ENCODE measurements at places on chromosomes 12 and 14.

DNA sequence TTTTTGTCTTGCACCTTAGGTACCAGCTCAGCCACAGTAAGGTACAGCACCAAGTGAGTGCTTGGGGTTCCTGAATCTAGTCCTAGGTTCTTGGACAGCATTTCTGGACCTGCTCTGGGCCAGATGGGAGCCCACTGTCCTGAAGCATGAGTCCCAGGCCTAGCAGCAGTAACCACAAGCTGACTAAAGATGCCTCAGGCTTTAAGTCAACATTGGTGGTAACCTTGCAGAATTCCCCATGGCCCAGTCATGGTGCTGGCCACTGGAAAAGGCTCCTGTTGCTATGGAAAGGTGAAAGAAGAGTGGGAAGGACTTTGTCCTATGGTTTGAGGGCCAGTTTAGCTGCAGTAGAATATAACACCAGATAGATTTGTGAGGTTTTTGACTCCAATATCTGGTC lies 86.9 kb upstream of the CLEC14A start:
- H3K4me1 ChIP-seq, result no peaks in the 10 kb centered on the region
- H3K27ac ChIP-seq, result no peak overlapping the region
- no peaks in the 10 kb centered on the region for H3K27me3 ChIP-seq
- H3K4me3 ChIP-seq, result no peak overlapping the region
- DNase-seq, result no peak

DNA sequence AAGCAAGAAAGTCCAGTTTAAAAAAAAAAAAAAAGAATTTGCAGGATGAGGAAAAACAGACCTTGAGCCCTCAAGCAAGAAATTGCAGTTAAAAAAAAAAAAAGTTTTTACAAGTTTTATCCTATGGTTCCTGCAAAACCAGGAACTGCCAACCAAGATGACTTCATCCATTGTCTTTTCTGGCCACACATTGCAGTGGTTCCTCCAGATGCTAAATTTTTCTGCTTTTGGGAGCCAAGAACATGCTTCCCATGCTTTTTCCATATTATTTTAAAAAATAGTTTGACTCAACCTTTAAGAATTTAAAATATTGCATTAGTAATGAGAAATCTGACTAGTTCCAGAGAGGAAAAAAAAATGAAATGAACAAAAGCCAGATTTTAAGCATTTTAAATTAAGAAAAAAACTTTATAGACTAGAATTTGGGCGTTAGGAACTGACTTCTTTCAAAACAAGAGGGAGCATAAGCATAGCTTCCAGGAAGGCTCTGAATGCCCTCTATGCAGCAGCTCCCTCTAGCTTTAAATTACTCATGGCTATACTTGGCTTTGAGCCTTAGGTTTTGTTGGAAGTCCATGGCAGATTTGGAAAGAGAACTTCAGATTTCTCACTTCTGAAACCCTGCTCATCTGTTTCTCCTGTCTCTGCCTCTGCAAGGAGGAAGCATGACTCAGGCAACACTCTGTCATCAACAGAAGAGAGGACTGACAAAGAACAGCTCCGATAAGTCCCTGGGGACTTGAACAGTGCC lies 124.5 kb downstream of the GPR65 start:
- H3K4me1 ChIP-seq, result no peaks in the 10 kb centered on the region
- no peak overlapping the region for H3K4me3 ChIP-seq
- DNase-seq, result no peak
- no peak overlapping the region for H3K27ac ChIP-seq

DNA sequence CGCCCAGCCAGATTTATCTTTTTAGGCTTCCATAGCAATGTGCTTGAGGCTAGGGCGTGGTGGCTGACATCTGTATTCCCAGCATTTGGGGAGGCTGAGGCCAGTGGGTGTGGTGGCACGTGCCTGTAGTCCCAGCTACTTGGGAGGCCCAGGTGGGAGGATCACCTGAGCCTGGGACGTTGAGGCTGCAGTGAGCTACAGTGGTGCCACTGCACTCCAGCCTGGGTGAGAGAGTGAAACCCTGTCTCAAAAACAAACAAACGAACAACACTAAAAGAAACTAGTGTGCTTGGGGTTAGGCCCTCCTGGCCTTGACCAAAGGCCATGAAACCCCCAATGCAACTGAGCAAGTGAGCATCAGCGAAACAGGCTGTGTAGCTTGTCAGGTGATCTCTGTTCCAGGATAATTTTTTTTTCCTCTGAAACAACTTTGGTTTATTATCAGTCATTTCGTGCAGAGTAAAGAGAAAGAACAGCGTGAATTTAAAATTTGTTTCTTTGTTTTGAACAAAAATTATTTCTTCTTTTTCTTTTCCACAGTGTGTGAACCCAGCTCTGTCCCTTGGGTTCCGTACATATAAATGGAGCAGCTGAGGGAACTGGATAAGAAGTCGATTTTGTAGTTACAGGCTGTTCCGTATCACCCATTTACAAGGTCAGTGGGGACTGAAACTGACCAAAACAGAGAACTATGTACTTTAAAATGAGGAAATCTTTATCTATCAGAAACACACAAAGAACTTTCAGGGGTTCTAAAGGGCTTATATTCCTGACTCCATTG lies 8.8 kb upstream of the TUBA1C start:
- no peaks in the 10 kb centered on the region for H3K27me3 ChIP-seq
- no peaks in the 10 kb centered on the region for H3K36me3 ChIP-seq
- H3K4me3 ChIP-seq, result no peak overlapping the region
- no peak for DNase-seq

DNA sequence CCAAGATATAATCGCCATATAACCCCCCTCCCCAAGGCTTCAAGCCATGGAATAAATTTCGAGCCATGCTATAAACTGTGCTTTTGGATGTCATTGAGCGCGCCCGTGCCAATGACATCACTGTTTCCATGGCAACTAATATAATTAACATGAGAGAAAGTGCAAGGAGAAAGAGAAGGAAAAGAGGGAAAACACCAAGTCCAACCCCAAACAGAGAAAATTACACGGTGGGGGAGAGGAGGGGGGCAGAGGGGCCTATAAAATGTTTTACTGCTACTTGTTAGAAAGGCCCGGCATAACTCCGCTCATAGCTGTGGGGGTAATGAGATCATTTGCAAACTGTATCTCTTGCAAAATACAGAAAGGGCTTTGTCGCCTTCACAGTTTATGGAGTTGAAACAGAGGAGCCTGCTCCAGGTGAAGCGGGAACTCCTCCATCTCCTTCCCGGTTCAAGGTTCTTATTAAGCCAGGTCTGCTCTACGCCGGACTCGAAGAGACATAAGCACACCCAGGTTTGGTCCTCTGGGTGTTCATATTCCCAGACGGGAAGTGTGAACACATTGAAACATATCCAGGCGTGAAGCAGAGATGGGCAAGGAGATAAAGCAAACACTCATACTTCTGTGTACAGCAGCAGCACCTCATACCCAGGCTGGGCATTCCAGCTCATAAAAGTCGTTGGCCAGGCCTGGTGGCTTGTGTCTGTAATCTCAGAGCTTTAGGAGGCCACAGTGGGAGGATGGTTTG lies 99.1 kb upstream of the MAP1LC3B2 start:
- no peak for DNase-seq
- peaks cover 31% of the 10 kb centered on the region for H3K4me1 ChIP-seq
- H3K4me3 ChIP-seq, result no peak overlapping the region
- peak overlapping the region; percentile 47 for H3K27ac ChIP-seq
- H3K36me3 ChIP-seq, result no peaks in the 10 kb centered on the region

DNA sequence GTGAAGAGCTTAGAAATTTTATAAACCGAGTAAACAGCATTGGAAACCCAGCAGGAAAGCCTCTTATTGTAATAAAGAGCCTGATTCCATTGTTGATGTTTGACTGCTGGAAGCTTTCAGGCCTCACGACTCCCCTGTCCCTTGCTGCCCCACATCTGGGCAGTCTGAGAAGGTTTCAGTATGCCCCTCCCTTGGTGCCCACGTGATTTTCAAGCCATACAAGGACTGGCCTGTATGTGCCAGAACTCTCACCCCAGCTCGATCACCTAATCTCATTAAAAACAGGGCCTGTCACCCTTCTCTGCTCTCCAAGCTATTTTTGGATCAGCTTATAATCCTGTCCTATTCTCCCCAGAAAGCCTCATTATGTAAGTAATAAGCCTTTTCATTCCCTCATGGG lies 7.5 kb upstream of the PYROXD1 start:
- no peaks in the 10 kb centered on the region for H3K27me3 ChIP-seq
- DNase-seq, result no peak
- H3K4me1 ChIP-seq, result no peaks in the 10 kb centered on the region

DNA sequence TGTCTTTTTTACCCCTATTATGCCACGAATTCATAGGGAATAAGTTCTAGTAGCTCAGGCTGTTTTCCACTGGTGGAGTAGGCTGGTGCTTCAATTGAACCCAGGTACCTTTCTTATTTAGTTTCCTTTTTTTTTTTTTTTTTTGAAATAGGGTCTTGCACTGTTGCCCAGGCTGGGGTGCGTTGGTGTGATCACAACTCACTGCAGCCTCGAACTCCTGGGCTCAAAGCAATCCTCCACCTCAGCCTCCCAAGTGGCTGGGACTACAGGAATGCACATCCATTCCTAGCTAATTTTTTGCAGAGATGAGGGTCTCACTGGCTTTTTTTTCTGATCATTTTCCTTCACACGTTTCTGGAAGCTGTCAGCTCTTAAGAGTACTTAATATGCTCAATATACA lies 2.7 kb downstream of the CREBL2 start:
- H3K36me3 ChIP-seq, result no peaks in the 10 kb centered on the region
- H3K27ac ChIP-seq, result no peak overlapping the region
- H3K4me1 ChIP-seq, result peaks cover 36% of the 10 kb centered on the region
- no peaks in the 10 kb centered on the region for H3K27me3 ChIP-seq
- no peak for DNase-seq

- no peak overlapping the region for H3K27ac ChIP-seq
- no peaks in the 10 kb centered on the region for H3K4me1 ChIP-seq
- H3K27me3 ChIP-seq, result no peaks in the 10 kb centered on the region
- H3K4me3 ChIP-seq, result no peak overlapping the region
- DNase-seq, result no peak
Measured at GRCh38 chr12:85029456-85029855, 6.6 kb downstream of the TSPAN19 start.

GRCh38 chr14:74380172-74380571 lies 31.9 kb downstream of the VRTN start:
- no peak overlapping the region for H3K27ac ChIP-seq
- H3K4me1 ChIP-seq, result no peaks in the 10 kb centered on the region
- no peaks in the 10 kb centered on the region for H3K27me3 ChIP-seq
- H3K4me3 ChIP-seq, result no peak overlapping the region

DNA sequence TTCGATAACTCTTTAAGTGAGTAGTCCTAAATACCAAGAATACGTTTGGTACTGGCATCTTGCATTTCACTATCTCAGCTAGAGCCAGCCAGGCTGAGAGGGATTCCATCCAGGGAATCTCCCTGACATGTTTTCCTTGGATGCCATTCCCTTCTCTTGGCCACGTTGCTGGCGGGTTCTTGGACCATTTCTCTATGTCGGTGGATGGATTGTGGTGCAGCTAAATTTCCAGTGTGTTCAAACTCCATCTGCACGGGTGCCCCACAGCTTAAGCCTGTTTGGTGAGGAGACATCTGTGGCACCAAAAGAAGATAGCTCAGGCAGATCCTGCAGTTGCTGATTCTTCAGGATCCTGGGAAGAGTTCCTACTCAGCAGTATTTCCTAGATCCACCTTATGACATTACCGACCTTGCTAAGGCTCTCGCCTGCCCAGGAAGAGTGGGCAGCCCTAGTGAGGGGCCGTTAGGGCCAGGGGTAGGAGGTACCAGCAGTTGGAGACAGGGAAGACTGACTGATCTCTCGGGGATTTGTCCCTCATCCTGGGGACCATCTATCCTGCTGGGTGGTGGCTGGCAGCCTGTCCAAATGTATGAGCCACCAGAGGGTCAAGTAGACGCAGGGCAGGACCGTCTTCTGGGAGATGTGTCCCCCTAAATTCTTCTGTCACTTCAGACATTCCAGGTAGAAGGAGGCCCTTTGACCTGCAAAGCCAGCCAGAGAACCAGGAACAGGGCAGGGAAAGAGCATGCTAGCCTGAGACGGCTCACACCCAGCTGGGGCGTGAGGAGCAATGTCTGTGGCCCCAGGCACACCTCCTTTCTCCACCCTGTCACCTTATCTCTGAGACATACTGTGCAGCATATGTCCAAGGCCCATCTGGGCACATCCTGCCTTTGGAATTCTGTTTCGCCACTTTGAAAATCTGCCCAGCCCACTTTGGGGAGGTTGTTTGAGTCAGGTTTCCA lies 72.6 kb upstream of the CAPRIN2 start:
- no peaks in the 10 kb centered on the region for H3K27me3 ChIP-seq
- no peak overlapping the region for H3K4me3 ChIP-seq
- no peak overlapping the region for H3K27ac ChIP-seq
- peaks cover 10% of the 10 kb centered on the region for H3K4me1 ChIP-seq
- no peak for DNase-seq

DNA sequence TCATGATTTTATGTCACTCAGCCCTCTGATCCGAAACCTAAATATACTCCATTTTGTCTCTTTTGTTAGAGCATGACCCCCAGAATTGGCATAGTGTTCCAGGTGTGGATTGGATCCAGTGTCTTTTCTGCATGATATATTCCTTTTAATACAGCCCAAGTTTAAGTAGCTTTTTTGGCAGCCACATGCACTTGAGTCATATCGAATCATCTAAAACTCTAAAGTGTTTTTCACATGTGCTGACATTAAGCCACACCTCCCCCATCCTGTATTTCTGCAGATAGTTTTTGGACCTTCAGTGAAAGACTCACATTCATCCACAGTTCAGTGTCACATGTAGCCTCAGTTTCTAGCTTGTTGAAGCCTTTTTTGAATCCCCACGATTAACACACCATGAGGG lies 30.6 kb downstream of the BORCS5 start:
- no peak for DNase-seq
- no peaks in the 10 kb centered on the region for H3K36me3 ChIP-seq
- peaks cover 5% of the 10 kb centered on the region for H3K4me1 ChIP-seq
- no peak overlapping the region for H3K27ac ChIP-seq
- no peak overlapping the region for H3K4me3 ChIP-seq

DNA sequence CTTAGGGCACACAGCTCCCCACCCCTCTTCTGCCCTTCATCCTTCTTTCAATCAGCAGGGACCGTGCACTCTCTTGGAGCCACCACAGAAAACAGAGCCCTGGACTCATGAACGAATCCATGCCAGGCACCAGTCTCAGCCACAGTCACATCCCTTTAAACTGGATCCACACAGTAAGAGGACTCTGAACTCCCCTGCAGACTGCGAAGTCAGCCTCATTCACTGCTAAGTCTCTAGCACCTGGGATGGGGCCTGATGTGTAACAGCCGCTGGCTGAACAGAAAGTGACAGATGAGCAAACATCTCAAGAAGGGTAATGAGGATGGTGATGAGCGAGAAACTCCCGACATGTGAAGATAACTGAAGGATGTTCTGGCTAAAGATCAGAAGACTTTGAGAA lies 45.8 kb upstream of the IQSEC3 start:
- H3K4me3 ChIP-seq, result no peak overlapping the region
- peaks cover 17% of the 10 kb centered on the region for H3K36me3 ChIP-seq
- H3K27ac ChIP-seq, result no peak overlapping the region
- DNase-seq, result no peak

- H3K4me1 ChIP-seq, result no peaks in the 10 kb centered on the region
- no peak for DNase-seq
- H3K27me3 ChIP-seq, result no peaks in the 10 kb centered on the region
- peaks cover 85% of the 10 kb centered on the region for H3K36me3 ChIP-seq
Measured at GRCh38 chr12:113285679-113286610, 49.0 kb downstream of the SLC8B1 start.

GRCh38 chr12:24455811-24456210 lies 493.1 kb downstream of the BCAT1 start:
- H3K4me3 ChIP-seq, result no peak overlapping the region
- DNase-seq, result no peak
- no peaks in the 10 kb centered on the region for H3K36me3 ChIP-seq
- no peaks in the 10 kb centered on the region for H3K27me3 ChIP-seq
- H3K4me1 ChIP-seq, result no peaks in the 10 kb centered on the region

- H3K27me3 ChIP-seq, result no peaks in the 10 kb centered on the region
- H3K27ac ChIP-seq, result peak overlapping the region; percentile 65
- H3K36me3 ChIP-seq, result no peaks in the 10 kb centered on the region
- no peak for DNase-seq
- peak overlapping the region; percentile 15 for H3K4me3 ChIP-seq
- peaks cover 81% of the 10 kb centered on the region for H3K4me1 ChIP-seq
Measured at GRCh38 chr14:73461478-73462047, 3.2 kb upstream of the NUMB start.

Data from sigmoid colon (tissue), 7 donors.